ENCODE measurements at places on chromosomes 6 and 20.

DNA sequence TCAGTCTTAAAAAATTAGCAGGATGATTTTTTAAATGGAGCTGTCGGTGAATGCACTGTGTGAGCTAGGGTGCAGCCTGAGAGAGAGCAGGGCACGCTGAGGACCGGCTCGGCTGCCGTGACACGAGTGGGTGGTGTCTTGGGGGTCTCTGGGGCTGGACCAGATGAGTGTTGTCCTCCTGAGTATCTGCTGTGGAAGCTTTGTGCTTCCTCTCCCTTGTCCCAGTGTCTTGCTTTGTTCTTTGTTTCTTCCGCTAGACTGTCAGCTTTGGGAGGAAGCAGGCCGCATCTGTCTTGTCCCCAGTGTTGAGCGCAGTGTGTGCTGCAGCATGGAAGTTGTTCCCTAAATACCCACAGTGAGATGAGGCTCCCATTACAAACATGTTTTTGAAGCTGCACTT is 89.4 kb downstream of the RTN4IP1 start:
- no peak for DNase-seq

- DNase-seq = no peak
These were observed 50.1 kb downstream of the HDDC2 start for GRCh38 chr6:125251516-125252220.

DNA sequence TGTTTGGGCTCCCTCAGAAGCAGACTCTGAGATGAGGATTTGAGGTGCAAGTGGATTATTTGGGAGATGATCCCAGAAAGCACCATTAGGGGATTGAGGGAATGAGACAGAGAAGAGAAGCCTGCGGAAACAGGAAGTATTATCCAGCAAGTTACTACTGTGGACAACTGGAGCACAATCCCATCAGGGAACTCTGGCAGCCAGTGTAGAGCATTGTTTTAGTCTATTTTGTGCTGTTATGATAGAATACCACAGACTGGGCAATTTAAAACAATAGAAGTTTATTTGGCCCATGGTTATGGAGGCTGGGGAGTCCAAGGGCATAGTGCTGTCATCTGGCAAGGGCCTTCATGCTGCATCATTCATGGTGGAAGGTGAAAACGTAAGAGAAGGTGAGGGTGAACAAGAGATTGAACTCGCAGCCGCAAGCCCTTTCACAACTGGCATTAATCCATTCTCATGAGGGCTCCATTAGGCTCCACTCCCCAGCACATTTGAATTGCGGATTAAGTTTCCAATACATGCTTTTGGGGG is 43.5 kb upstream of the SLC9A8 start:
- DNase-seq = no peak

- DNase-seq = no peak
These were observed 963 bp downstream of the MPIG6B start for GRCh38 chr6:31723980-31724691.

DNA sequence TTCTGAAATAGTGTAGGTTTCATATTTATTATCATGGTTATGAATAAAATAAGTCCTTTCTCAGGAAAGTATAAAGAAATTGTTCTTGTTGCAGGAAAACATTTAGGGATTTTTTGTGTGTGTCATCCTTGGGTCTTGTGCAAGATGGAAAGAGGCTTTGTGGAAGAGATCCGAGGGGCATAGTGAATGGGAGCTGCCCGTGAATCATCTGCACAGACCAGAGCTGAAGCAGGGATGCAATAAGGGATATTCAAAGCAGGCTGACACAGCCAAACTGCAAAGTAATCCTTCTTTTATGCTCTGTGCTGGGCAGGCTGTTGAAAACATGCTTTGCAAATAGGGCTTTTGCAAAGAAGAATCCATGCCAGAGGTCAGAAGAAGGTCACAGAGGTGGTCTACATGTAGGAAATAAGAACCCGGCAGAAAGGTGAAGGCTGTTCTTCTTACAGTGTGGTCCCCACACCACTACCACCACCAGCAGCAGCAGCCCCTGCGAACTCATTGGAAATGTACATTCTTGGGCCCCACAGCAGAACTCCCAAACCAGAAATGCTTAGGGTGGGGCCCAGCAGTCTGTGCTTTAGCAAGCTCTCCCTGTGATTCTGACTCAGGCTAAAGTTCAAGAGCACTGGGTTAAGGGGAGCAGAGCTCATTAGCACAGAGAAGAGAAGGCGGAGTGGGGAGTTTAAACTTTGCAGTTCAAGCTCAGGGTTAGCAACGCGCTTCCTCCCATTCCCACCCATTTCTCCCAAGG is 237.6 kb downstream of the QKI start:
- DNase-seq = no peak

DNA sequence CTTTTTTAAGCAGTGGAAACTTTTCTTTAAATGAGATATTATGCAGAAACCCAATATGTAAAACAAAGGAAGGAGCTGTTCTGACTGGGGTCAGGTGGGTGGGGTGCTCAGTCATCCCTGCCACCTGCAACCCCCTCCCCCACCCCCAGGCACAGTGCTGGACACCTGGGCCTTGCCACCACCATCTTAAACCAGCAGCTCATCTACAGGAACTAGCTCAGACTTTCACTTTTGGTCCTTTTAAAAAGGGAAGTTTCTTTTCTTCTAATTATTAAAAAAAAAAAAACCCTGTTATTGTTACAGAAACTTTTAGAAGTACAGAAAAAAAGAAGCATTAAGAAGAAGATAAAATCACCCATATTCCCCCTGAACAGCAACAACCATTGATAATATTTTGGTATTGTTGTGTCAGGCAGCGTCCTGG is 37.1 kb downstream of the PPP1R16B start:
- DNase-seq = peak; percentile 58

- no peak for DNase-seq
These were observed 293.7 kb downstream of the C6orf118 start for GRCh38 chr6:165015676-165016075.
